Natural killer cell treated with Interleukin-12 subunit alpha and Interleukin-12 subunit beta and Interleukin-15 and Interleukin-18, amount 100 ng/mL, for 72 hours (primary cell): ENCODE measurements at places on chromosomes 5 and 9.

DNA sequence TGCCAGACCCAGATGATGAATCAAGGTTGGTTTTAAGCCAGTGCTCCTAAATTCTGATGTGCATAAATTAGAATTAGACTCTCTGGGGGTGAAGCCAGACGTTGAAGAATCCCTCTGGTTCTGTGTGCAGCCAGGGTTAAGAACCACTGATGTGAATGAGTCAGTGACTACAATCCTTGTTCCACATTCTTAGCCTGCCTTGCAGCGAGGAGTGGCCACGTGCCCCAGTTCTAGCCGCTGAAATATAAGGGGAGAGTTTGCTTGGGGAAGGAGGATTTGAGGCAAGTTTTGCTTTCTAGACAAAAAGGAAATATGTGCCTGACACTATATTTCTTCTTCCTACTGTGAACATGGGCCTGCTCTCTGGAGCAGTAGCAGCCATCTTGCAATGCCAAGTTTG is 34.2 kb upstream of the MSH3 start:
- DNase-seq = no peak

DNA sequence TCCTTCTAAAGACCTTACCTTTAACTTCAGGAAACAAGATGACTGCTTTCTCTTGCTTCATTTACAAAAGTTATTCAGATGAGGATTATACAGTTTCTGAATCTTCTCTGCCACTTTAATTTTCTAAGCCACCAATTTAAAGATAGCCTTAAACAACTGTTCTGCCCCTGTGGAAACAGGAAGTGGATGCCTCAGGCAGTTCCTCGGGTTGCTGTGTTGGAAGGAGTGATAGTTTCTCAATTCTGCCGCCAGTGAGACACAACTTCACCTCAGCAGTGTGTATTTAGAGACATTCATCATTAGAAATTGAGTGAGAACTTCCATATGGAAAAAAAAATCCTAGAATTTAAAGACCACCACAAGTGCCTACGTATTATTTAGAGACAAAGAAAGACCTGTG is 475.1 kb upstream of the WWC1 start:
- DNase-seq = no peak

DNA sequence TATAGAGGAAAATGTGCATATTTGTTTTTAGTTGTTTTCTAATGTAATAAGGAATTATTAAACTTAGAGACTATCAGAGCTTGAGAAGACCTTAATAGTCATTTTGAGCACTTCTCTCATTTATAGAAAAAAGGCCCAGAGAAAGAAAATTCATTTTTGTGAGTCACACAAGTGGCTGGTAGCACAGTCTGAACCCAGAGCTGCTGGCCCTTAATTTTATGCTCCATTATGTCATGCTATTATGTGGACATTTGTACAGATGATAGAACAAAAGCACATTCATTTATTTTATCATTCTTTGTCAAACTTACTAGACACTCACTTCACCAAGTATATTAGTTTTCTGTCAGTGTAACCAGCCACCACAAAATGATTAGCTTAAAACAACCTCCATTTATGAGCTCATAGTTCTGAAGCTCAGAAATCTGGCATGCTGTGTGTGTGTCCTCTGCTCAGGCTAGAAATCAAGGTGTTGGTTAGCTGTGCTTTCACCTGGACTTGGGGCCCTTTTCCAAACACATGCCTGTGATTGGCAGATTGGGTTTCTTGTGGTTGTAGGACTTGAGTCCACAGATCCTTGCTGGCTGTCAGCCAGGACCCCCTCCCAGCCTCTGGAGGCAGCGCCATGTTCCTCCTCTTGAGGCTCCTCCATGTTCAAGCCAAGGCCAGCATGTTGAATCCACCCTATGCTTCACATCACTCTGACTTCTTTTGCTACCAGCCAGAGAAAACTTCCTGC is 188.9 kb downstream of the ARHGAP26 start:
- DNase-seq = no peak

GRCh38 chr9:31582071-31582470 is 802.4 kb upstream of the ACO1 start:
- no peak for DNase-seq

- DNase-seq = peak; percentile 82
Observed at GRCh38 chr5:179801304-179802206, 5.1 kb downstream of the MGAT4B start.

DNA sequence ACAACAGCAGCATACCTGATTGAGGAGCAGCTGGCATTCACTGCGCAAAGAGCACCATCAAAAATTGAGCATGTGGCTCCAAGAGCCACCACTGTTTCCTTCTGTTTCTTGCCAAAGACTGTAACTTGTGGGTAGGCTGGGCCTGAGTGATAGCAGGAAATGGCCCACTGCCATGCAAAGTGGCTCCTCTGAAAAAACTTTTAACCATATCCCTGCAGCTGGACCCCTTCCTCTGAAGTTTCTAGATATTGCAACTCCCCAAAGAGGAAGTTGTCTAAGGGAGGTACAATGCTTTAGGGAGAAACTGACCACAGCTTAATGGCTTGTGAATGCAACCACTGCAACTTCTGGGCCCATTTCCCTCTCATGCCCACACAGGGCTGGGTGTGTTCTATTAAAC is 355.4 kb upstream of the PDE4D start:
- DNase-seq = no peak

- DNase-seq = no peak
Observed at GRCh38 chr5:139243425-139243970, 45.3 kb upstream of the SIL1 start.

- DNase-seq = no peak
Observed at GRCh38 chr5:154202379-154203260, 12.1 kb downstream of the GALNT10 start.
